ENCODE measurements at places on chromosomes 3 and 15.

- DNase-seq, result peak; percentile 44
Observed at GRCh38 chr3:101722394-101723173, 1.8 kb upstream of the CEP97 start.

- no peak for DNase-seq
Observed at GRCh38 chr15:47129033-47129432, 588.3 kb upstream of the SEMA6D start.

DNA sequence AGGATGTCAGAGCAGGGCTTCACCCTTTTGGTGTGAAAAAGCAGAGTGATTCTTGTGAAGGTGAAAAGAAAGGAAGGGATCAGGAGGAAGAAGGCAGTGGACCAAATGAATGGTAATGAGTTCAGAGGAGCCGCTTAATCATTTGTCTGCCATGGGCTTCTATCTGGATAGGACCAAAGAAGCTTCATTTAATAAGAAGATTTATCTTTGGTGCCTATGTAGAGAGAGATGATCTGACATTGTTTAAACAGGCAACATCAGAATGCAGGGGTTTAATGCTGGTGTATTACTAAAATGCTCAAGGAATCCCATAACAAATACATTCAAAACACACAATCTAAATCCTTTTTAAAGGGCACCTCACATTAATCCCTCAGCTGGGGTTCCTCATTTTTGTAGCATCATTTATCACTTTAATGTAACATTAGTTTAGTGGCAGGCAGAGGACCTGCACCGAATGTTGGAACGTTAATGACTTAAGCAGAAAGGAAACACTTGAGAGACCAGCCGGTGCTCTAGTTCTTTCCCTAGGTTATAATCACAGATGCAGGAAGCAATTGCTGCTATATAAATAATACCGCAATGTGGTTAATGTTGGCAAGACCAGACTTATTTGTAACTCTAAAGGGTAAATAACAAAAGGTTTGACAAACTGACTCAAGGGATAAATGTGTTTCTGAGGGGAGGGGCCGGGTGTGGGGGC lies 27.9 kb upstream of the IL1RAP start:
- no peak for DNase-seq

GRCh38 chr3:36992806-36993325 lies at the start of gene EPM2AIP1:
Gene EPM2AIP1 (minus strand): TSS chr3:36993131. CDS start chr3:36993077, 54 bp downstream.
- no peak for DNase-seq

DNA sequence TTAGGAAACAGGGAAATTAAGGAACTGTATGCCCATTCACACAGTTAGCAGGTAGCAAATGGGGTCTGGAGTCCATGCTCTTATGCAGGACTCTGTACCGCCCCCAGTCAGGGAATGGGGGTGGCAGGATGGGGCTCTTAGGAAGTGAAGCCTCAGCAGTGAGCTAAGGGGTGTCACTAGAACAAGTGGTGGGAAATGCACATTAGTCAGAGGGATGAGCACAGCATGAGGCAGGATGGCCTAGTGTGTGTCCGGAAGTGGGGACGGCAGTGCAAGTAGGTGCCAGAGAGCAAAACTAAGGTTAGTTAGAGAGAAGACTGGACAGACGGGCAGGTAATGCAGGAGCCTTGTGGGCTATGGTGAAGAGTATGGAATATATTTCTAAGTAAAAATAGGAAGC lies 60.7 kb downstream of the ST3GAL6 start:
- DNase-seq, result no peak

GRCh38 chr3:56899851-56900250 lies 98.1 kb upstream of the ARHGEF3 start:
- DNase-seq, result no peak

GRCh38 chr3:72036899-72037298 lies 252.0 kb upstream of the PROK2 start:
- no peak for DNase-seq

- DNase-seq, result no peak
Observed at GRCh38 chr3:168860028-168860427, 764.3 kb upstream of the GOLIM4 start.

DNA sequence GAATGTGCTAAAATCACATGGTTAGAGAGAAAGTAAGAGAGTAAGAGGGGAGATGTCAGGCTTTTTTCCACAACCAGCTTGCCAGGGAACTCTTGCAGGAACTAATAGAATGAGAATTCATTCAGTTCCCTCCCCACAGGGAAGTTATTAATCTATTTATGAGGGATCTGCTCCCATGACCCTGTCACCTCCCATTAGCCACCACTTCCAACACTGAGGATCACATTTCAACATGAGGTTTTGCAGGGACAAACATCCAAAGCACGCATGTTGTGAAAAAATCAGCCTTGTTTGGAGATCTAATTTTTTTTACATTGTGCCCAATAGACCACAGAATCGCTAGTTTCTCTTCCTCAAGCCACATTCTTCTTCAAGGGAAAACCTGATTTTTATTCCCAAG lies 904.0 kb downstream of the TBL1XR1 start:
- DNase-seq, result no peak

DNA sequence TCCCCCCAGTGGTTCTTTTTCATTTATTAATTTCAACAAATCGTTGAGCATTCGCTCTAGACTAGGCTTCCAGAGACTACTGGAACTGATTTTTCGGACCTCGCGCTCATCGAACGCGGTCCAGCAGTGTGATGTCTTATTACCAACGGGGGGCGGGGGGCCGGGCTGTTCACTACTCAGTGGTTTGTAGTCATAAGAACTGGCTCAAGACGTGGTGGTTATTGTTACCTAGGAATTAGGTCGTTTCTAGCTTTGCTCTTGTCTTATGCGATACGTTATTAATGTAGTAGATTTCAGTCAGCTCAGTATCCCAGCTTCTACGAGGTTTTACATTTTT lies 858 bp downstream of the RBM5 start:
- no peak for DNase-seq

- DNase-seq, result no peak
Observed at GRCh38 chr15:73176598-73176997, 124.3 kb downstream of the NEO1 start.

GRCh38 chr3:123739754-123740153 lies 144.4 kb downstream of the MYLK start:
- DNase-seq, result no peak

GRCh38 chr3:152299249-152299976 lies 30.7 kb downstream of the MBNL1 start:
- DNase-seq, result peak; percentile 73

DNA sequence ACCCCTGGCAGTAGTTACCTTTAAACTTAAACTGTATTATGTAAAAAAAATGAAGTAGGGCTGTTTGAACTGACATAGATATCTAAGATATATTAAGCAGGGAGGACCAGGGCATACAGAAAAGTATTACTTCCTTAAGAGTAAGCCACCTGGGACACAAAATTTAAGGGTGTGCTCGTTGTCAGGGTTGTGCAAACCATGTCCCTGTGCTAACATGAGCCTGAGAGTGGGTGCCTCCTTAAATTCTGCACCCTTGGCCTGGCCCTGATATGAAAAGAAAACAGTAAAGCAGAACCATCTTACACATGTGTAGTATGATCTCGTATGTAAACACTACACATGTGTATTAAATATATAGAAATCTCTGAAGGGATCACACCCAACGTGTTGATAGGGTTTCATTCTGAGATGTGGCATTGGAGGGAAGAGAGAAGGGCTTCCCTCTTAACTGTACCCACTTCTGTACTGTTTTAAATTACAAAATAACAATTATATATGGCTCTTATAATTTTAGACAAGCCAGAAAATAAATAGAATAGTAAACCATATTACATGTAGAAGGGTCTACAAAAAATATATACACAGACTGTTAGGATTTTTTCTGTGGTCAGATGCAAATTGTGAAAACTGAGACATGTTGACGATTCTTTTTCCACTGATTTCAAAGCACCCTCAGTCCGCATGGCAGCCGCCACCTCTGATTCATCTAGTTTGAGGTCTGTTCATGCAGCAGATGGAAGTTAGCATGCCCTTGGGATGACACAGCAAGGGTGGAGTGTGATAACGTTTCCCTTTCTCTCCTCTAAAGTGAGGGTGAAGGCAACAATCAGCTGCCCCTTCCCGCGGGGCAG lies 400.8 kb upstream of the PROK2 start:
- no peak for DNase-seq

DNA sequence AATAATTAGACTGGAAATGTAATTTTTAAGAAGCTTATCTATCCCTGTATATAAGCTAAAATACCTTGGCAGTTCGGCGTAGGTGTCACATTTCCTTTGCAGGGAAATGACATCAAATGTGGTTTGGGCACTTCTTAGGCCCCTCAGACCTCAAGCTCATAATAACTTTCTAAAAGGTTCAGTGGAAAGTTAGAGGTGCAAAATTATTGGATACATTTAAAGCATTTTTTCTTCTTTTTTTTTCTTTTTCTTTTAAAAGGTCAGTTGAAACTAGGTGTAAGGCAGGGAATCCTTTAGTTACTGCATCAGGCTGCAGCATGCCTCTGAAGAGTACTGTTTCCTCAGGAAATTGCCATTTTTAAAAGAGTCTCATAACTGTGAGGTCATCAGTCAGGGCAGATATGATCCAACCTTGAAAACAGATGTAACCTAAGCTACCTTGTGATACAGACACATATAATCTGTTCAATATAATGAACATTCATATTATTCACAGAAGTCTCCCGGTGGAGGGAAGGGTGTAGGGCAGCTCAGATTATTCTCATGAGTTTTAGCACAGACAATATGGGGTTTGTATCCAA lies 4.8 kb downstream of the SACM1L start:
- peak; percentile 47 for DNase-seq

- no peak for DNase-seq
Observed at GRCh38 chr3:12194209-12194608, 35.5 kb upstream of the TIMP4 start.

GRCh38 chr3:188956839-188957489 lies 214.8 kb upstream of the TPRG1 start:
- peak; percentile 58 for DNase-seq

DNA sequence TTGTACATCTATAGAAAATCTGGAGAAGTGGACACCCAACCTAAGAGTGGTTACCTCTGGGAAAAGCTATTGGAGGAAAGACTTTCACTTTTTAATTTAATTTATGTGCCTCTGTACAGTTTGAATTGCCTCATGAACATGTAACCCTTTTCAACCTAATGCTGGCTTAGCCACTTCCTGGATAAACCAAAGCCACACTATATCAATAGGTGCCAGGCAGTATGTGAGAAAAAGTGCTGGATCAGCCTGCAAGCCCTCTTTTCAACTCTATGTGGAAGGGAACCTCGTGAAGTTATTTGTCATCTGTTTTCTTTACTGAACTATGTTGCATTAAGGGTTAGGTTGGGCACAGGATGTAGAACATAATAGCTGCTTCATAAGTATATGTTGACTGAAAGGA lies 9.3 kb upstream of the TOPAZ1 start:
- DNase-seq, result no peak

GRCh38 chr15:42704492-42704926 lies 32.4 kb downstream of the CDAN1 start:
- peak; percentile 70 for DNase-seq

- DNase-seq, result no peak
Observed at GRCh38 chr3:17190353-17191078, 305.8 kb downstream of the PLCL2 start.

DNA sequence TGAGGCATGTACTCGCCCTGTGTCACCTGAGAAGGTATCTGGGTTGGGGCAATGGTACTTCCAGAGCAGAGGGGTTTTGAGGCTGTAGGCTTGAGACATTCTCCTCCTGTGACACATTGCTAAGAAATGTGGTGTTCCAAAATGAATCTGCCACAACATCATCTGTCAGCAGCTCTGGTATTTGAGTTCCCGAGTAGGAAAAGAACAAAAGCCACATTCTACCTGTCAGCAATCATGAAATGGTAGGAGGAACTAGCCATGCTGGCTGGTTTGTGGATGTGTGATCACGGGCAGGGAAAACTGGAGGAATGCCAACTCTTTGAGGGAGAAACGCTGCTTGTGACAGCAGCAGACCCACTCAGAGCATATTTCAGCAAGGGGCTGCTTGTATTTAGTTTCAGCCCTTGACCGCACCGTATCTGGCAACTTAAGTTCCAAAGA lies 579.4 kb upstream of the TBL1XR1 start:
- DNase-seq, result no peak

DNA sequence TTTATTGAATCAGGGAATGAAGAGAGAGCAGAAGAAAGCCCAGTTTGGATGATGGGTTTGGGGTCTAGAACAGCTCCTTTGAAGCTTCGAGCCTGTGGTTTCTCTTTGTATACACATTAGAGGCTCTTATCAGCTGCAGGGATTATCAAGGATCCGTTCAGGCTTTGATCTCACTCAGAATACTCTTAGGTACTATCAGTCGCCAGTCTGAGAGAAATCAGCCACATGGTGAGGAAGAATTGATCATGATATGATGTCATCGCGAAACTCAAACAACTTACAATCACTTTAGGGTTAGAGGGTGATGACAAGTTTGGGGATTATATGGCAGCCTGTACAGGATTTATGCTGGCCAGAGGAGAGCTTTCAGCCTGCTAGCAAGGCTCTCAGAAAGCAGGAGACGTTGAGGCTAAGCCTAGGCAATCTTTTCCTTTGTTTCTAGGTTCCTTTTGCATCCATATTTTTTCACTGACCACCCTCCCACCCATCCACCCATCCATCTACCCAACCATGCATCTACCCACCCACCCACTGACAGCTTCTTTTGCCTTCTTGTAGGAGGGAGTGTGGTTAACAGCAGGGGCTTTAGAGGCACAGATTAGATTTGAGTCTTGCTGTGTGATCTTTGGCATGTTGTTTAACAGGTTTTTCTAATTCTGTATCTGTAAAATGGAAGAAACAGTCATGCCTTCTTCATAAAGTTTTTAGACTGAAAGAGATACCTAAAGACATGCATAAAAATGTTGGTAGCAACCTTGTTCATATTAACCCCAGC lies 330.4 kb upstream of the LRRFIP2 start:
- no peak for DNase-seq

- DNase-seq, result no peak
Observed at GRCh38 chr3:11906407-11906806, 59.7 kb upstream of the TAMM41 start.

GRCh38 chr15:85592148-85592547 lies 202.6 kb downstream of the KLHL25 start:
- no peak for DNase-seq

DNA sequence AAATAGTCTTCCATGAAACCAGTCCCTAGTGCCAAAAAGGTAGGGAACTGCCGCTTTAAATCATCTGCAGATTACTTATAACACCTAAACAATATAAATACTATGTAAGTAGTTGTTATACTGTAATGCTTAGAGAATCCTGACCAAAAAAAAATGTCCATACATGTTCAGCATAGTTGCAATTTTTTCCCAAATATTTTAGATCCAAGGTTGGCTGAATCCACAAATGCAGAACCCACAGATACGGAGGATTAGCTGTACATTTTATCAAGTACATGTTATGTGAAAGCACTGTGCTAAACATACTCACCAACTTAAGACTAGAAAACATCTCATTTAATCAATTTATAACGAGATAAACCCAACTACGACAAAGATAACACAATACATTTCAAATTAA lies 9.3 kb downstream of the MSL2 start:
- no peak for DNase-seq

Data from CD4-positive, alpha-beta T cell treated with Interleukin-2 at 100 ng/mL for 4 hours (primary cell).